Muscle of back (tissue), 13 donors: ENCODE measurements at places on chromosomes 4 and X.

DNA sequence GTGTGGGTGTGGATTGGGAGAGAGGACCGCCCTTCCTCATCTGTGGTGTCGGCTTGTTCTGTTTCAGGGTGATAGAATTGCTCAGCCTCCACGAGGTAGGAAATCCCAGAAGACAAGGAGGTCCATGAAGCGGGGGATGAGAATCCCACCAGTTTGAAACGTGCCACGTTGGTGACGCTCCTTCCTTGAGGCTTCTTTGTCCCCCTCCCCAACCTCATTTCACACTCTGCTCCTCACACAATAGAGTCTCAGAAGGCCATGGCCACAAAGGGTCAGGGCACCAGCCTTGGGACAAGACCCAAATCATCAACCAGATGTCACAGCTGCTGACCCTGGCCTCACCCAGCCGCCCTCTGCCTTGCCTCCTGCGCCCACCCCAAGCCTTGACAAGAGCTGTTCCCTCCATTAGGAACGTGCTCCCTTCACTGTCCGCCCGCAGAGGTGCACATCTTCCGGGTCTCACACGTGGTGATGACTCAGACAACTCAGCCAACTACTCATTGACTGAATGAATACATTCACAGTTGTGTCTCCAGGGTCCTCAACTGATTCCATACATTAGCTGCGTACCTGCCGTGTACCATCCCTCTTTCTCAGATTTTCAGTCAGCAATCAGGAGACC lies 18.3 kb downstream of the BLOC1S4 start:
- DNase-seq = no peak

DNA sequence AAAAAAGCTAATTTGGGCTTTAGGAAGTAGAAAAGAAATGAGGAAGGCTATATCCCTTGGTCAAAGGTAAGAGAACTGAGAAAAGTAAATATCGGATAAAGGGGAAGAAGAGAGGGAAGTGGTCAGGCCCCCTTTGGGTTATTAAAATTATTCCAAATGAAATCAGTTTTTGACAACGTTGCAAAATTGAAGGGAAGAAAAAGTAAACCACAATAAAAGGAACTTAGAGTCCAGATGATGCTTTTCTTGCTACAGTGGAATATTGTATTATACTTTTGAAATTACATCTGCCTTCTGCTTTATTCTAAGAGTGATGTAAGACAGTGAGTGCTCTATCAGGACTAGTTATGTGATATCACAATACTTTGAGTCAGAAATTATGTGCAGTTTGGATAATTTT lies 59.4 kb upstream of the RBPJ start:
- DNase-seq = peak; percentile 6

DNA sequence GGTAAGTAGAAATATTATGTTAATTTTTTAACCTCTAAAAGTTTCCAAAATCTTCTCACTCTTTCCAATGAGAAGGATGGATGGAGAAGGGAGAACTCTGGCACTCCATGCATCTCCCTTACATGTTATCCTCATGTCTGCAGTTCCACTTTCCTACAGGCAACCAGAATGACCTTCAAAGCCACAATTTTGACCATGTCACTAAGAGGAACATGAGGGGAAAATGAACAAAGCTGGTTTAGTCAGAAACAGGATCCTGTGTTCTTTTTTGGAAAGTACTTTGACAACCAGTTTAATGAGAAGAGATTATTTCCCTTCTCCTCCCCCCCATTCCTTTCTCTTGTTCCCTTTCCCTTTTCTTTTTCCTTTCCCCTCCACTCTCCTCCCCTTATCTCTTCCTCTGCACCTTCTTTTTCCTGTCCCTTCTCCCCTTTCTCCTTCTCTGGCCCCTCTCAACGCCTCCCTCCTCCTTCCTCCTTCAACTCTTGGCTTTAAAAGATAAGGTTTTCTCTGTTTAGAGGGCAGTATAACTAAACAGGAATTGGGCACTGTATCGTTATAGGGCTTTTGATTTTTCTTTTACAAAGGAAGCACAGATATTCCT lies 42.5 kb downstream of the DTHD1 start:
- no peak for DNase-seq

- peak; percentile 18 for DNase-seq
Measured at GRCh38 chrX:3962511-3963311, 249.3 kb upstream of the PRKX start.

GRCh38 chr4:26447378-26447777 lies 42.9 kb downstream of the CCKAR start:
- no peak for DNase-seq
